ENCODE measurements at places on chromosomes 2 and 18.

DNA sequence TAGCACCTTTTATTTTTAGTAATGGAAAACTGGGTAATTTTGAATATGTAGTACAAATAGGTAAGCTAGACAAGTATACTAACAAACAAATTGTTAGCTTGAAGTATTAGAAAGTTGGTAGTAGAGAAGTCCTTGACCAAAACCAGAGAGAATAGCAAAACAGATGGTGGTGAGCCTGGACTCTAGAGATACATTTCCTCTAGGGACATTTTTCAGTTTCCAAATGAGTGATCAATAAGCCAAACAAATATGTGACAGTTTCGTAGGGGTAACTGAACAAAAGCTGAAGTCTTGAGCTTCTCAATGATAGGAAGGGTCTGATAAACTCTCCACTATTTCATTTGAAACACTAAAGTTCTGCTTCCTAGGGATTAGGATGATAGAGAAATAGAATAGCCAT, 692.0 kb upstream of the FAM98A start:
- no peak for DNase-seq

DNA sequence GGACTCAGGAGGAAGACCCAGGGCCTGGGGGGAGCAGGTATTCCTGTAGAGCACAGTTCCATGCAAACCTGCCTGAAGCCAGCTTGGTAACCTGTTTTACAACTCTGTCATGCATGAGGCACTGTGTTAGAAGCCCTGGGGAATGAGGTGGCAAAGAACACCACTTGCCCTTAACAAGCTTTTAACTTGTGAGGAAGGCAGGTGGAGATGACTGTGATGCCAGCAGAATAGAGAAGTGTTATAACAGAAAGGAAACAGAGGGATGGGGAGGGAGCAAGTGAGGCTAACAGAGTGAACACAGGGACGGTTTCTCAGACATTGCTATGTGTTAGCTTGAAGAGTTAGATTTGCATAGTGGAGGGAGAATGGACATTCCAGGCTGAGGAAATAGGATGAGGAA, 11.5 kb upstream of the IL1A start:
- no peak for DNase-seq

GRCh38 chr2:236073867-236074655, 94.1 kb downstream of the GBX2 start:
- DNase-seq = no peak

DNA sequence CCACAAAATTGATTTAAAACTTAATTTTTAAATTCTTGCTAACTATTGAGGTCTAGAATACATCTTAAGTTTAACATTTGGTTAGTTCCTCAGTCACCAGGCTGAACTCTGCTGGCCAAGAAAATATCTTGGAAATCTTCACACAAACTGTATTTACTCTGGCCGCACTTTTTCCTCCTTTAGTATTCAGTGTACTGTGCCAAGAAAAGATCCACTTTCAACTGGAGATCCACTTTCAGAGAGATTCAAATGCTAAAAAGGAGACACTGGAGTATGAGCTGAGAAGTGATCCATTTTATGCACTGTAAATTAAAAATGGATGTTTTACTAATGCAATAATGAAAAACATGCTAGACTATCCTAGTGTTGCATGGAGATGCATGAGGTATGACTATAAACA, 98.1 kb downstream of the ANTXR1 start:
- DNase-seq = no peak

GRCh38 chr2:197672371-197672893, 3.0 kb downstream of the RFTN2 start:
- no peak for DNase-seq

DNA sequence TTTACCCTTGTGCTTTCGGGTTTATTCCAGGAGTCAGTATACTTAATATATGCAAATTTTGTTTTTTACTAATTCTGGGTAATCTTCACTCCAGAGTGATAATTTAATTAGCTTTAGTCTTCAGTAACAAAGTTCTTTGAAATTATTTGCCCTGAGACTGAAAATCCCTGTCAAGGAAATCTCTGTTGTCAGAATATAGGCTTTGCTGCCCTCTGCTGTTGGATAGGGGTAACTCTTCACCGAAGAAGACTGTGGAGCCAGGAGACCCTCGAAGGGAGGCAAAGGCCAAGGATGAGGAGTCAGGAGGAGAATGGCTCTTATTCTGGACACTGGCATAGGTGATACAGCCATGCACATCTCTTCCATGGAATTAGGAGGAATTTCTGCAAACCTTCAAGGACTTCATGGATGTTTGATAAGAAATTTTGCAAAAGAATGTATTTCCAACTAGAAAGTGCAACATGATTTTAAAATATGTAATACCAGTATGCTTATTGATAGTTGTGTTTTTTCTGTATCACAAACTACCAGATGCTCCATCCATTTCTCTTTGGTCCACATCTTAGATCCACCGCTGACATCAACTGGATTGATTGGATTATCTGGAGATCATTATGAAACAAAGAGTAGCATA, 182.3 kb downstream of the RDH14 start:
- DNase-seq = peak; percentile 24

- DNase-seq = no peak
Measured at GRCh38 chr2:104102615-104103014, 751.3 kb upstream of the POU3F3 start.

- DNase-seq = no peak
Measured at GRCh38 chr2:86223927-86224560, 24.8 kb downstream of the MRPL35 start.

DNA sequence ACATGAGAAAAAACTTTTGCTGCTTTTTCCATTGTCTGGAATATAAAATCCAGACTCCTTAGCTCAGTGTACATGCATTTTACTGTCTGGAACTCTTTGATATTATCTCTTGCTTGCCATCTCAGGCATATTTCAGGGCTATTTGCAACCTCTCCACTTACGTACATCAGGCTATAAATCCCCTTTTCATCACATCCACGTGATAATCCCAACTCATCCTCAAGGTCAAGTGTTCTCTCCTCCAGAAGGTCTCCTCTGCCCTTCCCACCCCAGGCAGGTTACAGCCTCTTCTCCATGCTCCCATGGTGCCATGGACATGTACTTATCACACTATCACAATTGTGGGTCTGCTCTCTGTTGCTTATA, 202.5 kb upstream of the RBMS1 start:
- no peak for DNase-seq

- no peak for DNase-seq
Measured at GRCh38 chr2:181268174-181268867, 188.9 kb upstream of the ITGA4 start.

- no peak for DNase-seq
Measured at GRCh38 chr2:176285321-176285720, 16.1 kb downstream of the MTX2 start.

GRCh38 chr2:148814143-148814859, 60.7 kb upstream of the KIF5C start:
- no peak for DNase-seq

DNA sequence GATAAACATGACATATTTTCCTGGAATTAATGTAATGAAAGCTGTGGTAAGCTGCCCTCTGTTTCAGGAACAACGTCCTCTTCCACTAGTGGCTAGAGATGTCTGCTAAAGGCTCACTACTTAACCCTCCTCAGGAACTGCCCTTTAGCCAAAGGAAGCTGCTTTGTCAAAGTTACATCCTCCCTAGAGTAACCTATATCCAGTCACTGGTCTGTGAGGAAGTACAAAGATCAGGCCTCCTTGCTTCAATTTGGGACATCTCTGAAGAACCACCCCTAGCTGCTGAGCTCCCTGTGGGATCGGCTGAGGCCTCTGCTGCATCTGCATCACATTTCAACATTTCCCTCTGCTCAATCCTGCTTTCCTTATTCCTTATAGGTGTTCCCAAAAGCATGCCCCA, 107.8 kb downstream of the PRELID3A start:
- no peak for DNase-seq

DNA sequence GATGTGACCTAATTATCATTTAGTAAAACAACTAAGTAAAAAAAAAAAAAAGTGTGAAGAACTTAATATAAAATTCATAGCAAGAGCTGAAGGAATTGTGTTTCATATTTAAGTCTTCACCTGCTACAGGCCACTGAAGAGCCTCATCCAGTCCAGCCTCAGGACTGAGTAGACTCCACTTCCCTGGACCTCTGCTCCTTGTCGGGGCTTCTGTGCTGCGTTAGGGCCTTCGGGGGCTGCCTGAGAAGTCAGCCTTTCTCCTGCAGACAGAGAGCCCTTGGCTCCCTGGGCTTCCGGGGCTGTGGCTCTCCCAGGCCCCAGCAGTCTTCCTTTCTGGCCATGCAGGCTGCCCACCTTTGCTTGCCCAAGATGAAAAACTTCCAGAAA, 95.5 kb downstream of the MTCL1 start:
- no peak for DNase-seq

- no peak for DNase-seq
Measured at GRCh38 chr18:5498452-5498851, 45.3 kb downstream of the EPB41L3 start.

- no peak for DNase-seq
Measured at GRCh38 chr2:239792405-239793084, 232.6 kb downstream of the NDUFA10 start.

DNA sequence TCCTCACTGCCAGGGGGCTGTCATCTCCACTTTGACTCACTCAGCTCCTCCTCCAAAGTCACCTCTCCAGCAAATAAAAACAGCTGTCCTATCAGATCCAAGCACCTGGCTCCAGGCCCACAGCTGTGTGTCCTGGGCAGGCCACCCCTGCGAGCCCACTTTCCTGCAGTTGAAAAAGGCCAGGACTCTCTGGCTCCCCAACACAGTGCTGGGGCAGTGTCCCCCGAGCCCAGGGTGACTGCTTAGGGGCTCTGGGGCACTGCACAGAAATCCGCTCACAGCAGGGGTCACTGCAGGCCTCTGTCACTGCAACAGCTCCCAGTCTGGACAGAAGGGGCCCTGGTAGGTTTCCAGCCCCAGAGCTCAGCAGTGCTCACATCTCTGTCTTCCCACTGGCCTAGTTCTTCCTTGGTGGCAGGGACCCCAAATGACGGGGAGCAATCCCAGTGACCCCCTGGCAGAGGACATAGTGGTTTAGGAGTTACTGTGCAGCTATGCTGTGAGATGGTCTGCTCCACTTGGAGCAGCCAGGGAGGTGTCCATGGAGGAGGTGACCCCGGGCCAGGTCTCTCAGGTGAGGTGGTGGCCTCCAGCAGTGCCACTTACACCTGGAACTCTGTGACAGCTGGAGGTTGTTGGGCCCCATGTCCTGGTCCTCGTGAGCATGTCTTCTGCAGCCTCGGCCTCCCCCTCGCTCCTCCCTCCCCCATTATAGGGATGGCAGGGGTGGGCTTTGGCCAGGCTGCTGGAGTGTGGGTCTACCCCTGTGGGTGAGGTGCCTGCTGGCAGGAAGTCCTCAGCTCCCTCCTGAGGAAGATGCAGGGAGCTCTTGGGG, 35.5 kb downstream of the HS6ST1 start:
- no peak for DNase-seq

DNA sequence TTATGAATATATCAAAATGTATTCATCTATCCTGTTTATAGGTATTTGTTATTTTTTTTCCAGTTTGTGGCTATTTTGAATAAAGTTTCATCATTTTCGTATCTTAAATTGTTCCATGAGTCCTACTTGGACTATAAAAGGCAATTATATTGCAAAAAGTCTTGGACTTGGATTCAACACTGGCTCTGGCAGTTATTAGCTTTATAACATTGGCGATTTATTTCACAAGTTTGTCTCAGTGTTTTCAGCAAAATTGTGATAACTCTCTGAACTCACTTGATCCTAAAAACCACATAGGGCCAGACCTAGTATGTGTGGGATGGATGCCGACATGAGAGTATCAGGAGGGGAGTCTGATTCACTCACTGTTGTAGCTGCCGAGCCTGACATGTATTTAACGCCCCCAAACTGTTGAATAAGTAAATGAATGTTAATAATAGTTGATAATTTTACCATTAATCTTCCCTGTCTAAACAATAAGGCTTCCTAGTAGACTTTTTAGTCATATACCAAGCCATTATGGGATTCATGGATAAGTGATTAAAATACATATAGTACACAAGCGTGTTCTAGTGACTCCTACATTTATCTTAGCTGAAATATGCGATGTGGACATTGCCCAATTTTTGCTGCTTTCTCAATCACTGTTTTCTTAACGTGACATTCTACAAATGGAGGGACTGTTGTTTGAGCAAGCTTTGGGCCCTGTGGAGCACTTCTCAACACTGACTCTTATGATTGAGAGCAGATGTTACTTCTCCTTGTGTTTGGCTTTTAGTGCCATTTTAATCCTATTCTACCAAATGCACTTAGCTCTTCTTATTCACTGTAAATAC, 907.6 kb downstream of the EPHA4 start:
- DNase-seq = no peak

- no peak for DNase-seq
Measured at GRCh38 chr2:31996571-31997150, 14.1 kb downstream of the MEMO1 start.

DNA sequence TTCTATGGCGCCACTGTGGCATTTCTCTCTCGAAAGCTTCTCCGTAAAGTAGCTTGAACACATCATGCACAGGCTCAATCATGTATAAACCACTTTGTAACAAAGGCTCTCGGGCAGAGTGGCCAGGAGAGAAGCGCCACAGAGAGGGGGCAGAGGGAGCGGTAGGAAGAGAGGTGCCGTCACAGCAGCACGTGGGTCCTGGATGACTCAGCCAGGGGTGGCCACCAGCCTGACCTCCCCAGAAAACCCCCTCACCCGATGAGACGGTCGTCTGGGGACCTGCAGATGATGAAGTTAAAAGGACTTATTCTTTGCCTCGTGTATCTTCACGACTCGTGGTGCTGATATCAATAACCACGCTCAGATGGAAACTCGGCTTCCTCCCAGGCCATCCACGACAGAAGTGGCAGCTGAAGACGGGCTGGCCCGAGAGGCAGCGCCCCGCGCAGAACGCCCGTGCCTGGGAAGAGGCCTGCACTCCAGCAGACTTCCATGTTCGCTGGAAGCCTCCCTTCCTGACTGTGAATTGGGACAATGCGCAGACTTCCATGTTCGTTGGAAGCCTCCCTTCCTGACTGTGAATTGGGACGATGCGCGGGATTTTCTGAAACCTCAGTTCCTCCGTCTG, 46.4 kb upstream of the MTCL1 start:
- DNase-seq = no peak

DNA sequence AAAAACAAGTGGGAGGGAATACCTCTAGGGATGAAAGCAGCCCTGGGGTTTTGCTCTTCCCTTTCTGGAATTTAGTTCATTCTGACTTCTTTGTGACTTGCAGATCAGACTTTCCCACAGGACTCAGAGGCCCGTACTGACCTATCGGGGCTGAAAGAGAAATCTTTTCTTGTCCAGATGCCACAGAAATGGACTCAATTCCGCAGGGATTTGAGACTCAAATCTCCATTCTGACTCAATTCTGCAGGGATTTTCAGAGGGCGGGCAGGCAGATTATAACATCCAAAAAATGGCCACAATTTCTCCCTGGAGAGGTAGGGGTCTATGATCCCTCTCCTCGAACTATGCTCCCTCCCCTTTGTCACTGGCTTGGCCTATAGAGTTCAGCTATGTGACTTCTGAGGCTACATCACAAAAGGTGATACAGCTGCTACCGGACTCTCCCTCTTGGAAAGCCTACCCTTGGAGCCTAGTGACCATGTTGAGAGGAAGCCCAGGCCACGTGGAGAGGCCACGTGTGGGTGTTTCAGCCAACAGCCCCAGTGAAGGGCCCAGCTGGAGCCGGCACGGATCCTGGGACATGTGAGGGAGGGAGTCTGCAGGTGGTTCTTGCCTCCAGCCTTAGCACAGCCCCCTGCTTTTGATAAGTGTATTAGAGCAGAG, 4.8 kb upstream of the EFHD1 start:
- no peak for DNase-seq

- no peak for DNase-seq
Measured at GRCh38 chr18:2027016-2027415, 544.3 kb downstream of the METTL4 start.
